Chondrocyte (in vitro differentiated cells): ENCODE measurements at places on chromosomes 16 and 17.

GRCh38 chr17:11140043-11140442, 101.0 kb upstream of the SHISA6 start:
- DNase-seq, result no peak

DNA sequence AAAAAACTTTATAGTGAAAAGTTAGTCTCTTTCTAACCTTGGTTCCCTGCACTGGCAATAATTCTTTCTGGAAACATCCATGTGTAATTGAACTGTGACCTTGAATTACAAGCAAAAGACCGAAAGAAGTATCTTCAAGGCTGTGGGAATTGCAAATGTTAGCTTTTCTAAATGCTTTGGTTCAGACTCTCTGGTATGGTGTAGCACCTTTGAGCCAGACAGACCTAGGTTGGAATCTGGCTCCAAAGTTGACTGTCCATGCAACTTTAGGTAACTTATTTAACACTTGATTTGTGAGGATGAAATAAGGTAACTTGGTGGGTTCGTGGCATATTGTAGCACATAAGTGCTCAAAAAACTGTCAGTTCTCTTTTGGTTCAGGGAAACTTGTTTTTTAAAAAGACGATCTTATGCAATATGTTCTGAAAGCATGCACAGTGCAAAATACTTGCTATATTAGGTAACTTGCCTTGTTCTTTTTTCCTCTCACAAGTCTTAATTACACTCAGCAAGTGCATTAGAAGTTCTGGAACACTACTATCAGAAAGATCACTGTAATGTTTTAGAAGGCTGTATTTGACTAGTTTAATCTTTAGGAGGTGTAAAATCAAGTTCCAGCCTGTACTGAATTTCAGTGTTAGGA, 46.3 kb downstream of the TANGO6 start:
- DNase-seq, result no peak

GRCh38 chr17:58643147-58643546, 48.7 kb downstream of the TEX14 start:
- no peak for DNase-seq

DNA sequence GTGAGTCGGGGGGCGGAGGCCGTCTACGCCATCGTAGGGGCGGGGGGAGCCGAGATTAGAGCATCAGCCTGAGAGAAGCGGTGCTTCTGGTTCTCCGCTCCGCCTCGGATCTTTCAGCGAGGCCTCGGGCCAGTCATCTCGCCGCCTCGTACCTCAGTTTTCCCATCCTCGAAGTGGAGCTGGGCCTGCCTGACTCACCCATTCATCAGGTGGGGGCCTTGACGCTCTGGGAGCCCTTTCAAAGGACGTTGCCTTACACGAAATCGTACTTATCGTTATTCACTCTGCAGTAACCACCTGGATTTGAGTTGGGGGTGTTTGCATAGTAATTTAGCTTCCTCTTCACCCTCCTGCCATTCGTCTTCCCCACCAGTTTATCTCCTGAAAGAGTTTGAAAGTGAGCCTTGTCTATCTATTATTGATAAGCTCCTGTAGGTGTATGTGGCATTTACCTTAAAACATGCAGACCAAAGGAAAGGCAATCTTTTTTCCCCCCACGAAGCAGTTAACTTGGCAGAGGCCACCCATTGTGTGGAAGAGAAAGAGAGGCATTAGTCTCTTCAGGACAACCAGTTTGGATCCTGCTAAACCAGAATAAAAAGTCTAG, 674 bp downstream of the TAF15 start:
- no peak for DNase-seq

DNA sequence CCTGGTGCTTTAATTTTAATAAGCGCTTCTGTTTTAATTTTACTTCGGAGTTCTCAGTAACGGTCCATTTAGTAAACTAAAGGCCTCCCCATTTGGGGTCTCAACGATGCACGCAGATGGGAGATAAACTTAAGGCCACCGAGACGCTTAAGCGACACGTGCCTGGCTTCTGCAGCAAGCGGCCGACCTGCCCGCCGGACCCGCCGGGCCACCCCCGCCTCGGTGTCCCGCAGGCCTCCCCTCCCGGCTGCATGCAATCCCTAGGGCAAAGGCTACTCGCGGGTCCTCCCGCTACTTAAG, 592 bp downstream of the GCSH start:
- DNase-seq, result no peak

GRCh38 chr17:66214884-66215528, 14.2 kb downstream of the APOH start:
- no peak for DNase-seq

GRCh38 chr17:35028531-35029262, 34.8 kb downstream of the RFFL start:
- no peak for DNase-seq

DNA sequence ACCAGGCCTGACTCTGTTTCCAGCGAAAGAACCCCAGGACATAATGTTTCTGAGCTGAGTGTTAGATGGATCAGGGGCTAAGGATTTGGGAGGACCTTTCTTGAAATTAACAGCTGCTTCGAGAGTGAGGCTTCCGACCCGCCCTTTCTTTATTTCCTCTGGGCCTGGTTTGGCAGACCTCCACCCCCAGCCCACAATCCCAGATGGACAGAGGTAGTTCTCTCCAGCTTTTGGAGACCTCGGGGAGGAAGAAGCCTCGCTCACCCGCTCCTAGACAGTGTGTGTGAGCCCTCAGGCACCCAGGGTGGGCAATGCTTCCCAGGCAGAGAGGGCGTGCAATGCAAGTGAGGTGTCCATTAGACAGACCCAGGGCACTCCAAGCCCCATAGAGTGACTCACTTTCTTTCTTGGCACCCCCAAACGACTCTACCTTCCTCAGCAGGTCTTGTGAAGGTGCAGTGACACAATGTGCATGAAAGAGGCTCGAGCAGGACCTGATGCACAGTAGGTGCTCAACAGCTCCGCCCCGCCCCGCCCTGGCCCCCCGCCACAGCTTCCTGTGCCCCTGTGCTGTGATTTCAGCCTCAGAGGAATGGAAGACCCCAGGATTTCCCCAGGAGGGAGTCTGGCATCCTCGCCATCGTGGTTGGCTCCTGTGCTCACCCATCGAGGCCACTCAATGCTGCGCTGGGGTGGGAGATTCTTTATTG, 50.7 kb upstream of the TOB1 start:
- no peak for DNase-seq

- no peak for DNase-seq
These were observed 11.3 kb upstream of the TSPOAP1 start for GRCh38 chr17:58339755-58340404.

GRCh38 chr16:15031179-15031578, 24.7 kb downstream of the NTAN1 start:
- DNase-seq, result no peak

GRCh38 chr16:62717026-62717425, 680.8 kb upstream of the CDH8 start:
- DNase-seq, result no peak
